Glutamatergic neuron (in vitro differentiated cells): ENCODE measurements at places on chromosomes 6 and 20. TPM values are rescaled to one million over a fixed set of nuclear protein-coding genes. Genes with fewer than 3 reads are reported as not detected.
A peak's percentile ranks its signal among the peaks of the same experiment; 100 is the strongest.

DNA sequence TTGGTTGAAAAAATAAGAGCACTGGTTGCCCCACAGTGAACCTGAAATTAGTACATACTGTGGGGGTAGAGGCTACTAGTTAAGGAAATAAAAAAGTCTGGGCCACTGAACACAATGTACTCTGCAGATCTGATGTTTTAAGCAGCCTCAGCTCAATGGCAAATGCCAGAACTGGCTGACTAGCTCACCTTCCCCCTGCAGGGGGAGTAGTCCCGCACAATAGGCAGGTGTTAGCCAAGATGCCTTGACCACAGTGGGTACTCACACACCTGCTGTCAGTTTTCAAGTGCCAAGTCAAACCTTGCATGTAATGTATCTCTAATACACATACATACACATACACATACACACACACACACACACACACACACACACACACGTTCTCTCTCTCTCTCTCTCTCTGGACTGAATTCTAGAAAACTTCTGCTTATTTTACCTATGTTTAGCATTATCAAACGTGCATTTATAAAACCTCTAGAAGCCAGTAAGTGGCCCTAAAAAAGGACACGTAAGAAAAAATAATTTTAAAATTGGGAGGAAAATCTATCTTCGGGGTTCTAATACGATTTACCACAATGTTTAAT is 36.1 kb downstream of the GMDS start:
- DNase-seq: peak; percentile 53

DNA sequence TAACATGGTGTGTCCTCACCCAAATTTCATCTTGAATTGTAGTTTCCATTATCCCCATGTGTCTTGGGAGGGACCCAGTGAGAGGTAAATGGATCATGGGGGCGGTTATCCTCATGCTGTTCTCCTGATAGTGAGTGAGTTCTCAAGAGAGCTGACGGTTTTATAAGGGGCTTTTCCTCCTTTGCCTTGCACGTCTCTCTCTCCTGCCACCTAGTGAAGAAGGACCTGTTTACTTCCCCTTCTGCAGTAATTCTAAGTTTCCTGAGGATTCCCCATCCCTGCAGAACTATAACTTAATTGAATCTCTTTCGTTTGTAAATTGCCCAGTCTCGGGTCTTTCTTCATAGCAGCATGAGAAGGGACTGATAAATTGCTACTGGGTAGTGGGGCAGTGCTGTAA is 789.3 kb downstream of the FRK start:
- no peak for DNase-seq

- no peak for DNase-seq
Observed at GRCh38 chr20:43870484-43870883, 44.2 kb upstream of the TOX2 start.

DNA sequence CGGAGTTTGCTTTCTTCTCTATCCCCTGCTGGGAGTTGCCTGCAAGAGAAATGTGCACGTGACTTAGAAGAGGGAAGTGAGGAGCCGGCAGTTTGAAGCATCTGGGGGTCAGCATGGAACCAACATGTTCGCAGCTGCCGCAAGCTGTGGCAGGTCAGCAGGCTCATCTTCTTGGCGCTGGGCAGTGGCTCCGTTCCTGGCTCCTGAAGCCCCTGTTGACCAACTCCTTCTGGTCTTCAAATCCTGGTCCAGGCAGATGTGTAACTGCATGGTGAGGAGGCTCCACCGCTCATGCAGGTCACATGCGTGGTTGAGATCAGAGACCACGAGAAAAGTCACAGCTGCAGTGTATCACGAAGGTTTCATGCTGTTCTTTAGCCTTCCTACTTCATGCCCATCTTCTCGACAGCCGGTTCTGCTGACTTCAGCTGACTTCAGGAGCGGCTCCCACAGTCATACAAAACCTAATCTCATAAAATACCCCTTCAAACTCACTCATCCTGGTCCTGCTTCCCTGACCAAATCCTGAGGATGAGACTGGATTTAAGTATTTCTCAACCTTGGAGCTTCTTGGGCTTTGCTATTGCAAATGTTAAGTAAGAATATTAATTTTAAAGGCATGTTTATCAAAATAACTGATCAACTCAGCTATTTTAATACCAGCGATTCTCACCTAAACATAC is 44.9 kb upstream of the BCAS1 start:
- DNase-seq: no peak

DNA sequence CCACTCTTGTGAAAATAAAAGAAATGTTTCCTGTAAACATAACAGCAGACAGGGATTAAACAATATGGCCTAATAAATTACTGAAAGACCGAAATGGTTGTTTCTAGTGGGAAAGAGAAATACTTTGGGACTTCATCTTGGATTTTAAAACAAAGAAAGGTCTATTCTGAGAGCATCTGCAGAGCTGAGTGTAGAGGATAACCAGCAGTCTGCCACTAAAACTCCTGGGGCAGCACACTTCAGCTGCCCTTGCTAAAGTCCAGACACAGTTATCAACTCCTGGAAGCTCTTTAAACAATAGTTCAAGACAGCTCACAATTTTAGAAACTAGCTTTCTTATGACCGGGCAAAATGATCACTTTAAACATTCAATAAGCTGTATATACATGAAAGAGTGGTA is 38.6 kb downstream of the AKIRIN2 start:
- DNase-seq: no peak

DNA sequence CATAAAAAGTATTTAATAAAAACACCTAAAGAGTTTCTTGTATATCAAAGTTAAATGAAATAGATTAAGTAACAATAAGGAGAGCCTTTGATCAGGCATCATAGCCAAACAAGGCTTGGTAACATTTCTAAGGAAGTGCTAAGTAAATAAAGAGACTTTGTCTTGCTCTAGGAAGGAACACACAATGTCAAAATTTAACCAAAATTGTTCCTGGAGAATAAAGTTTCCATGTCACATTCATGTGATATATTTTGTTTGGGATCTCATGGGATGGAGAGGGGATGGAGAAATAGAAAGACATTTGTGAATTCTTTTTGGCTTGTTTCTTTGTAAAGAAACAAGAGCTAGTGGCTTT is 201.9 kb upstream of the DTNBP1 start:
- DNase-seq: no peak

DNA sequence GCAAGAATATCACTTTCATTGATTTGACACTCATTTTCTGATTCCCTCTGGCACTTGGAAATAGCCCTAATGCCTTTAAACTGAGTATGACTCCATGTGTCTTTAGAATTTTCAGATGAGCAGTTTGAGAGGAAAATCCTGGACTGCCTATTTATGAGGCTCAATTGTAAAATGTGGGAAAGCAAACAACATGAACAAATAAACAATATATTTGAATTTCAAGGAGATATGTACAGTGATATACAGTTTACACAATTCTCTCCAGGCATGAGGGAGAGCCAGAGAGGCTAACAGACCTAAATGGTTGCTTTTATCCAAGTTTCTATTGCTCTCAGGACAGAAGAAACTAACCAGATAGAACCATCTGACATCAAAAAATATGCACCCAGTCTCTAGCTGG is 748.2 kb upstream of the NRSN1 start:
- DNase-seq: no peak

DNA sequence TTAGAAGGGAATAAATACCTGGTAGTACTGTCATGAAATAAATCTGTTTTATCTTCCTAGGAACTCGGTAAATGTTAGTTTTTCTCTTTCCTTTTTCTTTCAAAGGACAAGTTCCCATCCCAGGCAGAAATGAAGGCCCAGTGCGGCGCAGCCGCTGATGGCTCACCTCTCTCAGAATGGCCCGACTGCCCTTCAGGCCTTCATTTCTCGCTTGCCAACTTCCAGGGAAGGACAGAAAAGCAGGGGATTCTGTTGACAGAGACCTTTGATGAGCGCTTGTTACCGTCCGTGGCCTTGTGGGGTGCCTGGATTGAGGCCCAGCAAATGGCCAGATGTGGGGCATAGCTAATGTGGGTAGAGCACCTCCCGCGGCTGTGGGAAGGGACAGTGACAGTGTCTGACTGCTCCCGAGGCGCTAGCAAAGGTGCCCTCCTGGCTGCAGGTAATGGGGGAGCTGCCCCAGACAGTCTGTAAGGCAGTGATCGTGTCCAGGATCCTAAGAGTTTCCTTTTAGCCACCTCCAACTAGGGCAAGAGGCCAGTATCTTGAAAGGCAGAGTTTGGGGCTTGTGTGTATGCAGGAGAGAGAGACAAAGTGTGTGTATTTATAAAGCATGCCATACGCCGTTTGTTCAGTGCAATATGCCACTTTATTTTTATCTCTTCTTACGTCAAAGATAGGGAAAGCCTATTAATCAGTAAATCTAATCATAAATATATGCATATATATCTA is 354.2 kb downstream of the NRN1 start:
- DNase-seq: no peak

DNA sequence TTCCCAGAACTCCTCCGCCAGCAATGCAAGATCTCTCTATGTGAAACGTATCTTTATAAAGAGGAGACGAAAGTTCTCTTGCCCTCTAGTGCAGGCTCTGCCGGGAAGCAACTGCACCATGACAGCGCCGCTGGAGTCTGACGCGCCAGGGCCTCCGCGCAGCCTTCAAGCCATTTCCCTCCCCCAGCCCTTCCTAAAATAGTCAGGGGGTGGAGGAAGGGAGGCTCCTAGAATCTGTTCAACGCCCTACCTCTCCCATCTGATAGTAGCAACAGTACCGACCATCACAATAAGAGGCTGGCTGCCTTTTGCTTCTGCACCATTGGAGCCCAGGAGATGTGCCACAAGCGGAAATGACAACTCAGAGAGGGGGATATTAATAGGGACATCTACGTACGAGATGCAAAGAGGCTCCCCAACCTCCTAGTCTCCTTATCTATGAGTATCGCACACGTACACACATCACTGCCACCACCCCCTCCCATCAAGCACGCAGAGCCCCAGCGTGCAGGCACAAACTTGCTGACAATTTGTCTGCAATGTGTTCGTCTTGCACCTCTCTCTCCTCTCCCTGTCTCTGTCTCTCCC is 1.0 kb downstream of the SYNE1 start:
- peak; percentile 35 for DNase-seq

GRCh38 chr6:140018588-140018987 is 644.1 kb upstream of the CITED2 start:
- no peak for DNase-seq

- DNase-seq: no peak
Observed at GRCh38 chr6:37684801-37685200, 12.9 kb downstream of the MDGA1 start.

- DNase-seq: peak; percentile 58
Observed at GRCh38 chr6:168132531-168133167, 53.6 kb upstream of the FRMD1 start.

DNA sequence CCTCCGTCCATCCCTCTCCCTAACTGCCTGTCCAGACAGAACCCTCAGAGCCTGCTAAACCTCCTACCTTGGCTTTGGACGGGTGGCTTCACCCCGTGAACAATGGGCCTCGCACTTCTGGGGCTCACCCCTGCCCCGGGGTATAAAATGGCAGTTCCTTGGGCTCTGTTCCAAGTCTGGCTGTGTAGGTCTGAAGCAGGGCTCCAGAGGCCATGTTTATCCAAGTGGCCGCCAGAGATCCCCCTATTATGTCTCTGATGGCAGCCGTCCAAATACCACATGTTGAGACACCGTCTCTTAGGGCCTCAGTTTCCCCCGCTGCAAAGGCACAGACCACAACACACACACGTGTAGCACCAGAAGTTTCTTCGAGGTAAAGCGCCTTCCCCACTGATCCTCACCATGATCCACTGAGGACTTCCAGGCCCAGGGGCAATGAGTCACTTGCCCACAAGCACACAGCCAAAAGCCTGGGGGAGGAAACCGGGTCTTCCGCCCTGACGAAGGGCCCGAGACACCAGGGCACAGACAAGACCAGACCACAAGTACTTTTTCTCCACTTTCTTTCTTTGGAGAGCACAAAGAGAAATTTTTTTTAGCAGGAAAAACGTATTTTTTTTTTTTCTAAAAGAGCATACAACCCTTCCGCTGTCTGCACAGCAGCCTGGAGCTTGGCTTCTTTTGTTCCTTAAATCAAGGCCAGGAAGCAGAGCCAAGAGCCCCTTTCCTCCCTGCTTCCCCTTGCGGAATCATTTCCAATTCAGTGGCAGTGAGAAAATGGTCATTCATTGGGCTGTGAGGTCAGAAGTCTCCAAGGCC is 11.8 kb downstream of the CPNE5 start:
- no peak for DNase-seq

GRCh38 chr20:46350201-46350985 is 42.1 kb upstream of the CDH22 start:
- peak; percentile 40 for DNase-seq

- DNase-seq: no peak
Observed at GRCh38 chr6:143765422-143766184, 77.5 kb upstream of the LTV1 start.

GRCh38 chr20:41048461-41049301 is 20.1 kb downstream of the TOP1 start:
- no peak for DNase-seq

DNA sequence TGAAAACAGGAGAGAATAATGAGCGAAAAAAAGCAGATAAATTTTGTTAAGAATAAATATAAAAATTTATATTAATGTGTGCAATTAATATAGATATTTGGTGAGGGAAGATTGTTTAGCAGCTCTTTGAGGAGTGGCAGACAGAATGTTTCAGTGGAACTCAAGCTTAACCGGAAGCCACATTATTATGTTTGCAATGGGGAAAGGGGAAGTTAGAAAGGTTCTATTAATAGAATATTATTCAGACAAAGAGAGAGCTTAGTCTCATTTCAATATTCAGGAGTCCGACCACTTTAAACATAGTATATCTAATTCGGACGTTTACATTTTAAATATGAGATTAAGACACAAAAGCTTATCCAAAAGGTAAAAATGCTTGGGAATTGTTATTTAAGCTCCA is 81.6 kb upstream of the KHDRBS2 start:
- no peak for DNase-seq

DNA sequence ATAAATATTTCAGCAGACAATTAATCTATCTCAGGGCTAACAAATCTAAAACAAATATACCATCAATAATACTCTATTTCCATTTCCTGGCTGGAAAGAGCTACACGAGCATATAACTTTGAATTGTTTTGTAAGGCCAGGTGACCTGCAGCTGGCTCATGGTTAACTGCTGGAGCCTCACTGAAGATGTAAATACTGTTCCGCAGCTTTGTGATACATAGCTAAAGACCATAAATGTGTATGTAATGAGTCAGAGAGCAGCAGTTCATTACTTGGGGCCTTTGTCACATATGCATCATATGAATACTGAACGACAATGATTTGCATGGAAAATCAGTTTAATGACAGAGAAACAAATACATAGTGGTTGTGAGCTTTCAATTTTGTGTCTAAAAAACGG is 109.4 kb upstream of the CCN2 start:
- DNase-seq: no peak

RHAG gene
- not detected for total RNA-seq

AKAP7 gene
- 5.3 TPM for total RNA-seq

MUCL3 gene
- total RNA-seq: not detected

C6orf141 gene
- total RNA-seq: not detected

SESN1 gene
- total RNA-seq: 27.1 TPM

FIG4 gene
- total RNA-seq: 15.4 TPM

CST2 gene
- not detected for total RNA-seq

GPR6 gene
- total RNA-seq: not detected

NEDD9 gene
- total RNA-seq: 0.71 TPM

ANKRD66 gene
- total RNA-seq: not detected

PRSS35 gene
- total RNA-seq: 26.6 TPM

SOX18 gene
- total RNA-seq: 0.66 TPM

HUS1B gene
- total RNA-seq: 1.1 TPM

SYNE1 gene
- total RNA-seq: 23.4 TPM
